ENCODE measurements at places on chromosomes 12 and 14. TPM values are rescaled to one million over a fixed set of nuclear protein-coding genes. Genes with fewer than 3 reads are reported as not detected.

- no peak overlapping the region for H3K4me3 ChIP-seq
- no peaks in the 10 kb centered on the region for H3K27me3 ChIP-seq
- H3K27ac ChIP-seq, result no peak overlapping the region
Measured at GRCh38 chr12:39368891-39369290, 74.0 kb downstream of the KIF21A start.

GRCh38 chr14:86491743-86492142 is 961.8 kb downstream of the FLRT2 start:
- no peak for DNase-seq
- no peaks in the 10 kb centered on the region for H3K36me3 ChIP-seq
- no peaks in the 10 kb centered on the region for H3K4me1 ChIP-seq

Gene RND1
- 0.89 TPM for total RNA-seq

Gene ZDHHC22
- total RNA-seq, result 0.16 TPM

Gene YBX3
- 334 TPM for total RNA-seq
